Activated CD4-positive, alpha-beta T cell treated with anti-CD3 and anti-CD28 coated beads, Interleukin-2, Interleukin-4, amounts not matched to agents 100 ng/mL and 50 ng/mL, durations not matched to agents 16 hours and 8 hours (primary cell): ENCODE measurements at places on chromosomes 4 and X.

DNA sequence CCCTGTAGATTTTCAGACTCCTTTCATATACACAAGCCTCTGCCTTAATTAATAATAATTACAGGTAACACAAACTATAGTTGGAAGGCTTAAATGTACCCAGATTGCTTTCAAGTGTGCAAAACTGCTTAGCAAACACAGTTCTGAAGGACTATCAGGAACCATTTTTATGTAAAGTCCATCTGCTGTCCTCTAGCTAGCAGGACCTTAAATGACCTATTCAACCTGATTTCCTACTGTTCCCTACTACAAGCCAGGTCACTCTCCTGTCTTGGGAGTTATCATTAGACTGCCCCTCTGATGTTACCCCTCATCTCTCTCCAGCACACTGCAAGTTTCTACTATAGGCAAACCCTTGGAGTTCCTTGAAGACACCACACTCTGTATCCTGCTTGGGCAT lies 157.3 kb downstream of the GBA3 start:
- no peak for DNase-seq

DNA sequence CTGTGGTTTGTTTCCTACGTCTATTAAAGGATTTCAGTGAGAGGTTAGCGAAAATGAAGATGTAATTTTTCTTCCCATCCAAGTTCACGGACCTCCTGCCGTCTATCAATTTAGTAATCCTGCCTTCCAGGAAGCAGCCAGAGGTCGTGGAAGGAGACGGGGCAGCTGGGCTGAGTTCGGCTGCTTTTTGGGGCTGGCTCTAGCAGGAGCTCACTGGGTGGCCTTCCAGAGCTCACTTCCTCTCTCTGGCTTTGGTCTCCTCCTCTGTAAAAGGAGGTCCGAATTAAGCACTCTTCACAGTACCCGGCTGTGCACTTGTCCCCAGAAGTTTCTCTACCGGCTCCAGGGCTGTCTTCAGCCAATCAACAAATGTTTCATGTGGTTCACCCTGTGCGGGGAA lies 295.4 kb downstream of the BCOR start:
- DNase-seq = no peak

GRCh38 chrX:35150052-35150451 lies 207.5 kb downstream of the FAM47B start:
- no peak for DNase-seq

- no peak for DNase-seq
Observed at GRCh38 chr4:47488706-47489105, 3.6 kb downstream of the ATP10D start.

GRCh38 chrX:137297167-137297566 lies 263.4 kb upstream of the GPR101 start:
- no peak for DNase-seq

DNA sequence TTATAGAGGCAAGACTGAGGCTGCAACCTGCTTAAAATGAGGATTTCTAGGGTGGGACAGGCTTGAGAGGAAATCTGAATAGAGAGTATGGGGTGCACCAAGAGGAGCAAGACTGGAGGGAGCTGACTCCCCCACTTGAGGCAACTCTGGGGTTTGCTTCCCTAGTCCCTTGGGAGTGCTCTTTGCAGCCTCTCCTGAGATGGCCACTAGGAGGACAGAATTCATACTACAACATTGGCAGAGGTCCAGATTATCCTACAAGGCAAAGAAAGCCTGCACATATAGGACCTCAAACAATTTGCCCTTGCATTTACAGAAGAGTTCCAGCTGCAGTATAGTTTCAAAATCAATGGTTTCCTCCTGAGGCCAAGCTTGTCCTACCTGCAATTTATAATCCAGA lies 830.9 kb downstream of the TECRL start:
- DNase-seq = no peak
